ENCODE measurements at places on chromosomes 2 and 18.

DNA sequence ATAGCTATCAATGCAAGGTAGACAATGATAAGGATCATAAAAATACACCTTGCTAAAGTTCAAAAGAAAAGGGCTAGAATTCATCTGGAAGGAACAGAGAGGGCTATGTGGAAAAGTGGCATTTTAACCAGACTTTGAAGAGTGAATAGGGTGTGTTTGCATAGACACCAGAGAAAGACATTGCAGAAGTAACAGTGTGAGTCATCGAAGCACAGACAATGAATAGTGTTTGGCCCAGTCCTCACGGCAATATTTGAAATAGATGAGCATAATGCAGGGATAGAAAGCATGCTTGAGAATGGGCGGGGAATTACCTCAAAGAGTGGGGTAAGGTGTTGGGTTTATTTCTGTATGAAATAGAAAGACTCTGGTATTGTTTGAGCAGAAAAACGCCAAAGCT lies 24.2 kb downstream of the MYT1L start:
- no peak for DNase-seq

DNA sequence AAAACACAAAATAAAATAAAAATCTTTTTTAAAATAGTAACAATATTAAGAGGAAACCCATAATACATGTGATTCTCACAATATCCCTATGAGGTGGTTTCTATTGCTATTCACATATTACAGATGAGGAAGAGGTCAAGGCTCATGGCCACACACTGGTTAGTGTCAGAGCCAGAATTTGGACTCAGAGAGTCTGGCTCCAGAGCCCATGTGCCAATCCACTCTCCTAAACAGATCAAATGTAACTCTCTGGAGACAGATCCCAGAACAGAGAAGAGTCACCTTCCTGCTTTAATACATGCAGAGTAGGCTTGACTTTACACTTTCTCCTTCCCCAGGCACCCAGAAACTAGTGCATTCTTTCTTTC lies 10.1 kb upstream of the SLC11A1 start:
- DNase-seq, result no peak

DNA sequence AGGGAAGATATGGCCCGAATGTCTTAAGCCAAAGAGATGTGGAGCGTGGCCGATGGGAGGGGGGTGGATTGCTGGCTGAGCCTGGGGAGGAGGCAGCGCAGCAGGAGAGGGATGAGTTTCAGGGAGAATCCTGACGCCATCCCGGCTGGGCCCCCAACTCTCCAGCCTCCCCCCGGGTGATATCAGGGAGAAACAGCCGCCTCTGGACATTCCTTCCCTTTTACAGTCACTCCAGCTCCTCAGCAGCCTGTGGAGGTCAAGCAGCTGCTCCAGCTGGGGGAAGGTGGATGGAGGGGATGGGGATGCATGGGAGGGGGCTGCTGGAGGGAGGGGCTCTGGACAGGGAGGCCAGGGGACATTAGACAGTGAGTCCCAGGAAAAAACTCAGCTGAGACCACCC lies 9.5 kb upstream of the DES start:
- DNase-seq, result no peak

- peak; percentile 37 for DNase-seq
Observed at GRCh38 chr18:62281684-62282083, 43.4 kb upstream of the TNFRSF11A start.

GRCh38 chr2:207046724-207047123 lies 107.4 kb downstream of the CPO start:
- peak; percentile 41 for DNase-seq

GRCh38 chr2:30422444-30423040 lies 24.5 kb upstream of the LCLAT1 start:
- peak; percentile 63 for DNase-seq

DNA sequence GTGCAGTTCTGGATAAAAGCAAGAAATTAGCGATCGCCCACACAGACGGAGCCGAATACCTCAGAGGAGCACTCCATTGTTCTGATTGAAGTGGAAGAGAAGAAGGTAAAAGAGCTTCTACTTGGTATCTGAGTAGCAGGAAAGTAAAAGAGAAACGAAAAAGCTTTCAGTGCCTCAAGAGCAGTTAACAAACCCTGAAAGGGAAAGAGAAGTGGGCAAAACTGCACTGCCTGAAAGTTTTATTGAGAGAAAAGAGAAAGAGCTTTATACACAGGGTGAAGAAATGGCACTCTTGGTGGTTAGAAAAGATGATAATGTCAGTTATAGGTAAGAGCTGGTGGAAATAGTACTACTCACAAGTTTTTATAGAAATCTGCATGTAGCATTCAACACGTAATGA lies 192.8 kb downstream of the CDCA7 start:
- no peak for DNase-seq

DNA sequence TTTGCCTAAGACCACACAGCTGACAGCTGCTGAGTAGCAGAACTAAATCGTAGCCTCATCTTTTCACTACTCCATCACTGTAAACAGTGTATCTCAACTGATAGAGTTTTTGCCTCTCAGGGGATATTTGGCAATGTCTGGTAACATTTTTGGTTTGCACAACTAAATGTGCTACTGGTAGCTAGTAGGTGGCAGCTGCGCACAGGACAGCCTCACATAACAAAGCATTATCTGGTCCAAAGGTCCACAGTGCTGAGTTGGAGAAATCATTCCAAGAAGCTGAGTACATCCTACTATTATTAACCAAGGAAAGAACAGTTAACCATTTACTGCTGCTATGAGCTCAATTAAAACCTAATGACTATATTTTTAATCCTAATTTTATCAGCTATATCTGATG lies 6.1 kb upstream of the CCDC102B start:
- no peak for DNase-seq

DNA sequence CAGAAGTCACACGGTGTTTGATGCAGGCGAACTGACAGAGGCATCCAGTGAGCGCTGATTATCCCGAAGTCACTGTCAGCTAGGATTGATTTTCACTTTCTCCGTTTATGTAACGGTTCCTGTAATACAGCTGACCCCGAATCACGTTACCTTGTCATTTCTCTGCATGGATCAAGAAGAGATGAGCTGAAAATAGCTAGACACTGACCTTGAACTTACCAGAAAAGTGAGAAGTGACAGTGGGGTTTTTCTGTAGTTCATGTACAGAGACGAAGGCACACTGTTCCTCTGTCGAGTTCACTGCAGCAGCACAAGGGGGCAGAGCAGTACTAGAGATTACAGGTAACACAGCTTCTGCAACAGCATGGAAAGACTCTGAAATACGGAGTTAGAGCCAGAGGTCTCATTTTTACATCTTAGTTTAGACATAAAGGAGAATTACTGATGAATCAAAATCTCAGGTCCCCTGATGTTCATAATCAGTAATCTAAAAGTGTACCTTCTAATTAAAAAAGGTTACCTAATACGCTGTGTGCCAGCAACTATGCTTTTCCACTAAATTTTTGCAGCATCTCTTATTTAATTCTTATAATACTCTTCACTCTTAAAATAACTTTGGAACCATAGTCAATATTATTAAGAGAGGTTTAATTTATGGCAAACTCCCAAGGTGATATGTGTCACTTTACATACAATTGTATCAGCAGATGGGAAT lies 33.1 kb downstream of the ARHGAP15 start:
- DNase-seq, result peak; percentile 14

DNA sequence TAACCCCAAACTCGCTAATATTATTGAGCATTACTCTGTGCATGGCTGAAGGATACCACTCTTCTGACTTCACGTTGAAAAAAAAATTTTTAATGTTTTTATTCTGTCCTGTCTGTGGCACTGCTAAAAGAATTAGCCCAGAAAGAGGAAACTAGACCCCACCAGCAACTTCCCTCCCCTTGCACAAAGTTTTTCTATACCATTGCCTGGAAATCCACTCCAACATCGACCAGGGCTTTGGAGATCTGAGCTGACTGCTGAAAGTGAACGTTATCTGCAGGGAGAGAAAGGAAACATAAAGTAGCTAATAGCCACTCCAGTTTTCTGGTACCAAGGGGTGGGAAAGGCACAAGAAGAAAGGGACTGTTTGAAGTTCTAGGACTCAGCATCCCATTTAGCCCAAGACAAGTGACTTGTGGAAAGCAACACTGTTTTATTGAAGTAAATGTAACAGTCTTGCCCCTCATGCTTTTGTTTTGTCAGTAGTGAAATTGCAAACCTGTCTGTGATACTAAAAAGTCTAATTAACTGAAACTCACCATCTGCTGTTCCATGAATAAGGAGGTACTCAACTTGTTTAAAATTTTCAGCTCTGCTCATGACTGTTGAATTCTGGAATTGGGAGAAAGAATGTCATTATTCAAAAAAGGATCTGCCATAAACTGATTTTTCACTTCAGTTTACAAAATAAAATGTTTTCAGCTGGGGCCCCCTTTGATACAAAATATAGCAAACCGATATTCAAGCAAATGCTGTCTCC lies 79.1 kb downstream of the DPP4 start:
- no peak for DNase-seq

- no peak for DNase-seq
Observed at GRCh38 chr18:57789759-57790158, 13.4 kb downstream of the ATP8B1 start.

- no peak for DNase-seq
Observed at GRCh38 chr2:127479866-127480743, 46.2 kb downstream of the IWS1 start.

- peak; percentile 76 for DNase-seq
Observed at GRCh38 chr2:216666461-216667233, 28.7 kb downstream of the IGFBP5 start.

DNA sequence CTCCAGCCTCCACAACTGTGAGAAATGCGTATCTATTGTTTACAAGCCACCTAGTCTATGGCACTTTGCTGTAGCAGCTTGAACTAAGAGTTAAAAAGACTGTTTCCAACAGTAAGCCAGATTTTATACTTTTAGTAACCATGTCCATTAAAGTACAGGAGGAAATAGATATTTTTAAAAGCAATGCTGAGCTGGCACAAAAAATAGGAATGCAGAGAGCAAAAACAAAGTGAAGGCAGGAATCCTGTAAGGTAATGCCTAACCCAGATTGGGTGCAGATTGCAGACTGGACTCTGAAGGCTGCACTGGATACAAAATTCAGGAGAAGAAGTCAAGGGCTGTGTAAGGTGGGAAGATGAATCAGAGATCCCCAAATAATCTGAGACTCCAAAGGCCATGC lies 55.5 kb downstream of the SH3YL1 start:
- no peak for DNase-seq

GRCh38 chr2:24617424-24617823 lies 126.4 kb downstream of the NCOA1 start:
- no peak for DNase-seq

- peak; percentile 39 for DNase-seq
Observed at GRCh38 chr2:160351956-160352355, 141.7 kb downstream of the RBMS1 start.

DNA sequence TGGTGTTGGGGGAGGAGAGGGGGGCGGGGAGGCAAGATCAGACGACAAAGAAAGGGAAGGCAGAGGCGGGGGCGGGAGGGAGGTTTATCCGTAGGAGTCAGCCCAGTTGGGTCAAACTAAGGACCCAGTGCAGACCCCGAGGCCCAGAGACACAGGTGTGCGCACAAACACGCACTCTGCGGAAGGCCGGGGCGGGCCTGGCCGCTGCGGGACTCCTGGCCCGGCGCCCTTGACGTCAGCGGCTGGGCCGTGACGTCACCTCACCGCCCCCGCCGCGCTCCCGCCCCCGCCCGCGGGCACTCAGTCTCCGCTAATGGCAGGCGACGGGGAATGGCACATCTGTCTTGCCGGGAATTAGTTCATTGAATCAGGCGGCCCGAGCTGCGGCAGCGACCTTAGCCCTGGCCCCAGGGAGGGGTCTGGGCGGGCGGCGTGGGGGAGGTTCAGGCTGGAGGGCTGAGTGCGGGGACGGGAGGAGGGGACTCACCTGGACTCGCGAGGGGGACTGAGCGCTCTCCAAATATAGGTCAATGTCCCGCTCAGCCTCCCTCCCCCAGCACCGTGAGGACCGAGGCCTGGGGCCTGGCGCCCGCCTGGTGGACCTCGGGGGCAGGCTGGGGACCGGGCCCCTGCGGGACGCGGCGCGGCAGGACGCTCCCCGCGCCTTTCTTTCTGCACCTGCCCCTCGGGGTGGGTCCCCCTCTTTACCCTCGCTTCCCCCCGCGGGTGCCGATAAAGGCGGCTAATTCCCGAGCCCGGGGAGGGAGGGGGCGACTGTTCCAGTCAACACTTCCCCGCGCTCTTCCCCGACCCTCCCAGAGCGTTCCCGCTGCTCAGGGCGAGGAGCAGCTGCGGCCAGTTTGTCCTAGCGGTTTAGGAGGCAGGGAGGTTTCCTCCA lies 15.5 kb upstream of the ECEL1 start:
- peak; percentile 62 for DNase-seq

DNA sequence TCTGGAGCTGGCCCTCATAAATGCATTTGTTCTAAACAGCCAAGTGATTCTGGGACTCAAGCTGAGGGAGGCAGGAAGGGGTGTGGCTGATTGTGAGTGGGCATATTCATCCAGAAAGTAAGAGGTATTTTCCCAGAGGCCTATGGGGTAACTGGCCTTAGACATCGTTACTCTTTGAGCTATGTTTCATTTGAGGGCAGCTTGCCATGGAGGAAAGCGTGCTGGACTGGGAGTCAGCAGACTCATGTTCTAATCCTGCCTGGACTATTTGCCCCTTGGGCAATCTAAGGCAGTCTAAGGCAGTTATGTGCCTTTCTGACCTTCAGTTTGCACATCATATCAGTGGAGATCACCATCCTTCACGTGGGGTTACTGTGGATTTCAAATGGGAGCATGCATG lies 93.5 kb upstream of the SLC14A2 start:
- DNase-seq, result peak; percentile 51

GRCh38 chr2:225074366-225074765 lies 32.1 kb upstream of the DOCK10 start:
- DNase-seq, result no peak

GRCh38 chr18:45164551-45164950 lies 450.7 kb upstream of the SLC14A2 start:
- DNase-seq, result peak; percentile 47

DNA sequence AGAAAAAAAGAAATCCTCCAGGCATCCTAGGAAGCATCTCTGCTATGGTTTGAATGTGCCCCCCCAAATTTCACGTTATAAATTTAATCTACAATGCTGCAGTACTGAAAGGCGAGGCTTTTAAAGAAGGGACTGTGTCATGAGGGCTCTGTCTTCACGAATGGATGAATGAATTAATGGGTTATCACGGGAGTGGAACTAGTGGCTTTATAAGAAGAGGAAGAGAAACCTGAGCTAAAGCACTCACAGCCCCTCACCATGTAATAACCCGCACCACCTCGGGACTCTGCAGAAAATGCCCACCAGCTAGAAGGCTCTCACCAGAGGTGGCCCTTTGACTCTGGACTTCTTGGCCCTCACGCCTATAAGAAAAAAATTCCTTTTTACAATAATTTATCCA lies 27.6 kb downstream of the RNU4ATAC start:
- DNase-seq, result no peak

- peak; percentile 48 for DNase-seq
Observed at GRCh38 chr2:53786352-53786704, 425 bp downstream of the ASB3 start.

- DNase-seq, result no peak
Observed at GRCh38 chr2:223950448-223951347, 5.6 kb upstream of the WDFY1 start.

Data from AG20443 (cell line).